ENCODE measurements at places on chromosomes 7 and 10. TPM values are rescaled to one million over a fixed set of nuclear protein-coding genes. Genes with fewer than 3 reads are reported as not detected.

GRCh38 chr10:13699216-13699615, 112.5 kb downstream of the PRPF18 start:
- H3K27ac ChIP-seq, result no peak overlapping the region
- no peaks in the 10 kb centered on the region for H3K27me3 ChIP-seq
- H3K4me1 ChIP-seq, result no peaks in the 10 kb centered on the region

GRCh38 chr10:19944911-19945663, 128.9 kb downstream of the PLXDC2 start:
- H3K27ac ChIP-seq, result no peak overlapping the region
- peak; percentile 70 for DNase-seq
- no peaks in the 10 kb centered on the region for H3K36me3 ChIP-seq
- peaks cover 20% of the 10 kb centered on the region for H3K4me1 ChIP-seq
- H3K4me3 ChIP-seq, result no peak overlapping the region
- no peaks in the 10 kb centered on the region for H3K27me3 ChIP-seq

DNA sequence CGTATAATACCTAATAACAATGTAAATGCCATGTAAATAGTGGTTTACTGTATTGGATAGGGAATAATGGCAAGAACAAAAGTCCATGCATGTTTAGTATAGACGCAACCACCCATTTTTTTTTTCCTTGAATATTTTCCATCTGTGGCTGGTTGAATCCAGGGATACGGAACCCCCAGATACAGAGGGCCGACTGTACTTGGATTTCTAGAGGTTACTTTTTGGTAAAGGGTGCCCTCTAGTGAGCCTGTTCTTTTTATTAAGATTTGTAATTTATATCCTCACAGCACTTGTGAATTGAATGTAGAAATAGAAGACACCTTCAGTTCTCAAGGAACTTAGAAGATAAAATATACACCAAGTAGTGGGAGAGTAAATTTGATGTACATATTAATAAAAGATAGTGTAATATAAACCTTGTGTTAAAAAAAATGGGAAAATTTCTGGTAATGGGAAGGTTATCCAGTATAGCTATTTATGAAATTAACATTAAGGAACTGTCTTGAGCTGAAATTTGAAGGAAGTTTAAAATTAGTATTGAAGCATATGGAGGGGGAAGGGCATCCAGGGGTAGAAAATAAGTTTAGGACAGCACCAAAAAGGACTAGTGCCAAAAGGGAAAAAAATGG, 32.0 kb downstream of the EXOC6 start:
- H3K27ac ChIP-seq, result no peak overlapping the region
- H3K27me3 ChIP-seq, result no peaks in the 10 kb centered on the region

- H3K36me3 ChIP-seq, result no peaks in the 10 kb centered on the region
- DNase-seq, result no peak
- no peak overlapping the region for H3K27ac ChIP-seq
- H3K4me1 ChIP-seq, result no peaks in the 10 kb centered on the region
- no peaks in the 10 kb centered on the region for H3K27me3 ChIP-seq
- no peak overlapping the region for H3K4me3 ChIP-seq
Observed at GRCh38 chr7:17640730-17641377, 299.4 kb downstream of the SNX13 start.

DNA sequence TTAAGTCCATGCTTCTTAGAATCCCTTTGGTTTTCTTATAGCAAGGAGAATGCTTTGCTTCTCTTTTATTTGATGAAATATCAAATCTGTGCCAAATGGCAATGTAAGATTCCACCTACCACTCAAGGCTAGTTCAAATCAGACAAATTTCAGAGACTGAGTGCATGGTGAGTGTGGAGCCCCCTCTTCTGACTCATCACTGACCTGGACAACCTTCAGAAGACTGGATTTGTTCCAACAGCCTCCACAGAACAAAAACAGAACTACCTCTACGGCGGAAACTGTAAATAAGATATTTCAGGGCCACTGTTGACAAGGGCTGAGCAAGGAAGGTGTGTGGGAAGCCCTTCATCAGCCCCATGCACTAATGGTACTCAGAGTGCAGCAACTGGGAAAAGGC, 21.1 kb downstream of the NCAPG2 start:
- no peaks in the 10 kb centered on the region for H3K4me1 ChIP-seq
- H3K27ac ChIP-seq, result no peak overlapping the region
- peaks cover 67% of the 10 kb centered on the region for H3K36me3 ChIP-seq
- no peaks in the 10 kb centered on the region for H3K27me3 ChIP-seq
- DNase-seq, result no peak

DNA sequence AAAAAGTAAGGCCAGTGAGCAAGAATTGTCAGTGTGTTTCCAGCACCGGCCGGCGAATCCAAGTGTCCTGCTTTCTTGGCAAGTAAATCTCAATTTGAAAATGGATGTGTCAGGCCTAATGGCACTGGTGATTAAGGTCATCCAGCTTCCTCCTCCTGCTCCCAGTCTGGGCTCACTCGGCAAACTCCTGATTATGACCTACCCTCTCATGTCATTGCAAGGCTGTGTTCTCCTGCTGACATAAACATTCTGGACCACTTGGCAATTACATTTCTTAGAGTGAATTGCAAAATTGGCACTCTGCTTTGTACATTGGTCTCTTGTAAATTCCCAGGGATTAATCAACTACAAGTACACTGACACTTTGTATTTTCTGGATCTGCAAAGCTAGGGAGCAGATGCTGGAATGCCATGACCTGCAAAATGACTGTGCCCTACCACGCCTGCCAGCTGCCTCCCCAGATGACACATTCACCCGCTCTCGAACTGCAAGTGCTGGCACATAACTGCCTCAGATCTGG, 473.8 kb downstream of the KIF20B start:
- H3K4me3 ChIP-seq, result no peak overlapping the region
- H3K27me3 ChIP-seq, result no peaks in the 10 kb centered on the region
- DNase-seq, result no peak
- H3K36me3 ChIP-seq, result no peaks in the 10 kb centered on the region

DNA sequence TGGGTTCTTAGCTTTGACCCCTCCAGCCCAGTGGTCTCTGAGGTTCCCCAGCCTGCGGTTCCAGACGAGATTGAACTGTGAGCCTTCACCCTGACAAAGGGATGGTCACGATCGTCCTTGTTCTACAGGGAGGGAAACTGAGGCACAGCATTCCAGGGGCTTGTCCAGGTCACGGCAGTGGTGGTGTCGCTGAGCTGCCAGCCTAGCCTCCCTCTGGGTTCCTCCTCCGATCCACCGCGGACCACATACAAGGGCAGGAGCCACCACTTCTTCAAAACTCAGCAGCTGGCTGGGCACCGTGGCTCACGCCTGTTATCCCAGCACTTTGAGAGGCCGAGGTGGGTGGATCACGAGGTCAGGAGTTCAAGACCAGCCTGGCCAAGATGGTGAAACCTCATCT, 35.8 kb downstream of the ELFN1 start:
- no peaks in the 10 kb centered on the region for H3K27me3 ChIP-seq
- H3K4me1 ChIP-seq, result no peaks in the 10 kb centered on the region
- no peak overlapping the region for H3K27ac ChIP-seq
- no peak overlapping the region for H3K4me3 ChIP-seq
- no peak for DNase-seq

GRCh38 chr10:126580873-126581647, 89.4 kb downstream of the C10orf90 start:
- H3K4me3 ChIP-seq, result no peak overlapping the region
- DNase-seq, result no peak
- H3K27ac ChIP-seq, result no peak overlapping the region
- H3K4me1 ChIP-seq, result no peaks in the 10 kb centered on the region
- no peaks in the 10 kb centered on the region for H3K27me3 ChIP-seq

Gene EVX1
- total RNA-seq, result not detected

Gene METTL27
- total RNA-seq, result 1.5 TPM

Gene PDZD7
- 0.58 TPM for total RNA-seq

Gene PAOX
- total RNA-seq, result 5.7 TPM

Gene GSTO2
- 9.5 TPM for total RNA-seq

All from left lung (tissue), 14 donors.